A549 treated with Hydrocortisone at 1 μM for 4 hours (cell line): ENCODE measurements at places on chromosomes 12 and 14. TPM values are rescaled to one million over a fixed set of nuclear protein-coding genes. Genes with fewer than 3 reads are reported as not detected.

TBK1 gene
- 20.0 to 26.6 TPM (median 22.2 TPM) in 5 replicates for total RNA-seq

TOMM20L gene
- total RNA-seq: 0.20 TPM in 1 of 5 replicates, not detected in the others

TAS2R10 gene
- total RNA-seq: 0.08 to 0.10 TPM in 2 of 5 replicates, not detected in the others

EID3 gene
- total RNA-seq: 5.5 to 8.8 TPM (median 6.1 TPM) in 5 replicates

RPL10L gene
- total RNA-seq: not detected in 5 replicates

MIP gene
- 0.10 to 0.22 TPM (median 0.20 TPM) in 3 of 5 replicates, not detected in the others for total RNA-seq

GDF3 gene
- not detected in 5 replicates for total RNA-seq

GPR84 gene
- total RNA-seq: 0.08 to 0.11 TPM in 2 of 5 replicates, not detected in the others

KCNMB4 gene
- 0.16 to 0.45 TPM (median 0.30 TPM) in 5 replicates for total RNA-seq

CD163 gene
- 0.03 to 0.05 TPM (median 0.03 TPM) in 3 of 5 replicates, not detected in the others for total RNA-seq

RBM19 gene
- total RNA-seq: 16.5 to 19.0 TPM (median 16.8 TPM) in 5 replicates

TBX5 gene
- total RNA-seq: not detected in 5 replicates

C14orf39 gene
- total RNA-seq: not detected in 5 replicates

C12orf60 gene
- total RNA-seq: 1.8 to 2.3 TPM (median 2.1 TPM) in 5 replicates

CYP27B1 gene
- 2.0 to 3.3 TPM (median 2.2 TPM) in 5 replicates for total RNA-seq

EIF2S3B gene
- total RNA-seq: 0.43 to 0.97 TPM (median 0.52 TPM) in 5 replicates

SYCP3 gene
- total RNA-seq: 0.18 TPM in 1 of 5 replicates, not detected in the others

NANOG gene
- total RNA-seq: not detected in 5 replicates
